ENCODE measurements at places on chromosomes 1 and 21. TPM values are rescaled to one million over a fixed set of nuclear protein-coding genes. Genes with fewer than 3 reads are reported as not detected.

GRCh38 chr1:167529829-167530474 lies 11.6 kb upstream of the CD247 start:
- no peak for DNase-seq

GRCh38 chr21:44918581-44919033 lies 2.1 kb downstream of the ITGB2 start:
- no peak for DNase-seq

GRCh38 chr1:111484391-111485026 lies 10.7 kb downstream of the C1orf162 start:
- DNase-seq = no peak

The CCDC30 gene
- total RNA-seq = 3.0 TPM

DNA sequence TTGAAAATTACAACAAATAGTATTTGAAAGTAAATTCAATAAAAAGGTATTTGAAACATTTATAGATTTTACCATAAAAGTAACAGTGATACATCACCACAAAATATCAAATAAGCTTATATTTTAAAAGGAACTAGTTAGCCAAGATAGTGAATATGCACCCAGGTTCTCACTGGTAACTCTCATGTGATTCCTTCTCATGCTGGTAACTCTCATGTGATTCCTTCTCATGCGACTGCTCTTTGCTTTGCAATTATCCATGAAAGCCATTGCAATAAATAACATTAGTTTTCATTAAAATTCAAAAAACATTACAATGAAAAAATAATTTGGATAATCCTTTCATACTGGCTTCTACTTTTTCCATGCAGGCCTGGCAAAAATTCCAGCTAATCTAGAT lies 75.4 kb downstream of the AHCTF1 start:
- DNase-seq = no peak

DNA sequence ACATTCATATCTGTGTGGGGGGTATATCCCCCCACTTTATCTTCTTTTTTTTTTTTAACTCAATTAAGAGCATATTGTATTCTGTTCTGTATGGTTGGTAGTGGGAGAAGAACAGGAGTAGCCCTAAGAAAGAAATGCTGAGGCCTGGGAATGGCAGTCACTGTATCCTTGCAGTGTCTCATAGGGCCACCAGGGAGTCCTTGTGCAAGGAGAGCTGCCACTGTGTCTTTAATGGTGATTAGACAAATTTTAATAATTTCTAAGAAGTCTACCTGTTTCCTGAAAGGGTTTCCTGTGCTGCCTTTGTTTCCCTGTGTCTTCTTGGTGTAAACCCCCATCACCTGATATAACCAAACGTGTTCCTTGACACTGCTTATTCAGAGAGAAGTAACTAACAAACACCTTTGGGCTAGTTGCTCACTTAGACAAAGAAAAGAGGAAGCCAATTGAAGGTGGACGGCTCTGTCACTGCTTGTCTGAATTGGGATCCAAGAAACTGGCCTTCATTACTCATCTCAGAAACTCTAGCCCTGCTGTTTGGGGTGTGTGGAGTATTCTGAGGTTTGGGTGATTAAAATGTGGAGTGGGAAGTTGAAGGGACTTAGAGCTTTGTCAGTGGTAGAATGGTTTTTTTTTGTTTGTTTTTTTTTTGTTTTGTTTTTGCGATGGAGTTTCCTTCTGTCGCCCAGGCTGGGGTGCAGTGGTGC lies 15.2 kb downstream of the GIPC2 start:
- no peak for DNase-seq

- DNase-seq = no peak
Observed at GRCh38 chr1:69305621-69306020, 262.1 kb upstream of the LRRC7 start.

The PLD5 gene
- total RNA-seq = not detected

- DNase-seq = no peak
Observed at GRCh38 chr1:119811387-119811786, at the start of gene REG4. TSS of gene REG4 (minus strand) at chr1:119811460. CDS start at chr1:119808769, 2,691 bp downstream.

The ITLN2 gene
- total RNA-seq = not detected

The IL23R gene
- total RNA-seq = 1.0 TPM

DNA sequence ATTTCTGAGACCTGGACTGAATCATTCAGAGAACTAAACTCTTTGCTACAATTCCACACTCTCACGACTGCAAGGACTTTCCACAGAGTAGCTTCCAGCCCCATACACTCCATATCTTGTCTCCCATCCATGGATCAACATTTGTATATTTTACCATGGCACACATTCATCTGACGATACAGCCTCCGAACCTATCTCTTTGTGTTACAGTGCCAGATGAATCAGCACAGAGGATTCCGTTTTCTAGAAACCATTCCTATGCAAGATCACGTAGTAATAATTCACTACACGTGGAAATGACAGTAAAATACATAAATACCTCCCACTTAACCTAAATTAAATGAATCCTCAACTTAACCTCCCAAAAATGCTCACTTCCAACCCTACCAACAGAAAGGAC lies 110.0 kb upstream of the PRDX6 start:
- no peak for DNase-seq

The TNNT2 gene
- total RNA-seq = not detected

DNA sequence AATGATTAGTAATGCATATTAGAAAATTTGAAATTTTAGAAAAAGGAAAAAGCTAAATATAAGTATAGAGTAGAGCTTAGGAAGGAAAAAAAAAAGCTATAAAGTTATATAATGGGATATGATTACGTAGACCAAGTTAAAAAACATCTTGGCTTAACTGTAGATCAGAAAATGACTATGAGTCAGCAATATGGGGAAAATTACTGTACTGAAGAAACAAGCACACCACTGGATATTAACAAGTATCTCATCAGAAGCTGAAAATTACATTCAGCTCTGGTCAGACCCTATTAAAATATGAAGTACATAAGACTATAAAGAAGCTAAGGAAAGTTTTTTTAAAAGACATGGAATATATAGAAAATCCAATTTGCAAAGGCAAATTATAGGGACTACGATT lies 19.5 kb downstream of the DNAJC8 start:
- no peak for DNase-seq

The FGR gene
- total RNA-seq = 0.56 TPM

GRCh38 chr1:228077565-228078330 lies 4.8 kb upstream of the ARF1 start:
- DNase-seq = peak; percentile 0

The PPT1 gene
- total RNA-seq = 69.1 TPM

DNA sequence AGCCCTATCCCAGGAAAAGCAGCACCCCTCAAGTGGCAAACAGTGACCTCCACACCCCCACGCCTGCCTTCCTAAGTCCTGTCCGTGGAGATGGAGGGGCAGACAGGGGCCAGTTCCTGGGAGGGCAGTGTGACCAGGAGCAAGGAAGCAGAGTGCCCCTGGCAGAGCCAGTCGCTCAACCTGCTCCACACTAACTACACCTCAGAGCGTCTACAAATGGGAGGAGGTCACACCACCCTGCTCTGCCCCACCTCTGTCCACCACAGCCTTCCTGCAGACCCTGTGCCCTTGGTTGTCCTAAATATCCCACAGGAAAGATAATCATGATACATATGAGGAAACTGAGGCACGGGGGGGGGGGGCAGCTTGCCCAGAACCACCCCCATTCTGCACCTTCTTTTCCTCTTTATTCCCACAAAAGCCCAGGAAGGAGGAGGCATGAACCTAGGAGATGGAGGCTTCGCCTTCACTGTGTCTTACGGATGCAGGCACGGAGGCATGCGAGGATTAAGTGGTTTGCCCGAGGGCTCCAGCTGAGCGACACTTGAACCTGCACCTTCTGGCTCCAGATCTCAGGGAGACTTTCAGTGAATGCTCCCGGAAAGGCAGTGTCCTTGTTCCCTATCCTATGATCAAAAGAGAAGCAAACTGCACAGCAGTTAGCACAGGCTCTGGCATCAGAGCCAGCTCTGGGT lies 42.7 kb upstream of the SELENON start:
- no peak for DNase-seq

- peak; percentile 62 for DNase-seq
Observed at GRCh38 chr1:51518586-51519047, 449 bp downstream of the EPS15 start.

- peak; percentile 55 for DNase-seq
Observed at GRCh38 chr21:42537106-42537742, 23.6 kb downstream of the SLC37A1 start.

The LRRN2 gene
- not detected for total RNA-seq

Measured in activated CD8-positive, alpha-beta T cell treated with anti-CD3 and anti-CD28 coated beads for 36 hours (primary cell).